ENCODE measurements at places on chromosomes 3 and 15.

- no peak for DNase-seq
Measured at GRCh38 chr3:25367025-25367424, 61.0 kb upstream of the RARB start.

GRCh38 chr15:99174567-99175395, 69.9 kb downstream of the SYNM start:
- DNase-seq, result no peak

GRCh38 chr3:175646865-175647264, 787.7 kb downstream of the NAALADL2 start:
- DNase-seq, result no peak

DNA sequence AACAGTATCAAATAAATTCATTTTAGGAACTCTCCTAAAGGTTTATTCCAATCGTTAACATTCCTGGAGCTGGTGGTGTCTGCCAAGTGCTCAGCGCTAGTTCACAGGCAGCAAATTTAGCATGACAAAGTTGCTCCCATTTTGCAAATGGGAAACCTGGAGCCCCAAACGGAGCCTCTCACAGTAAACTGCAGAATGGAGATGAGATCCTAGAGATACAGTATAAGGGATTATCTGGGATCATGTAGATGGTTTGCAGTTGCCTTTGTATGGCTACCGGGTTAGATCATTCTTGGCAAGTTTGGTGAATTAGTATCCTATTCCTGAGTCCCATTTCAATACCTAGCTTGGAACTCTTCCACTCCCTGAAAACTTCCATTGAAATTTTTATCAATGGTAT, 173.7 kb downstream of the CDIN1 start:
- DNase-seq, result no peak

DNA sequence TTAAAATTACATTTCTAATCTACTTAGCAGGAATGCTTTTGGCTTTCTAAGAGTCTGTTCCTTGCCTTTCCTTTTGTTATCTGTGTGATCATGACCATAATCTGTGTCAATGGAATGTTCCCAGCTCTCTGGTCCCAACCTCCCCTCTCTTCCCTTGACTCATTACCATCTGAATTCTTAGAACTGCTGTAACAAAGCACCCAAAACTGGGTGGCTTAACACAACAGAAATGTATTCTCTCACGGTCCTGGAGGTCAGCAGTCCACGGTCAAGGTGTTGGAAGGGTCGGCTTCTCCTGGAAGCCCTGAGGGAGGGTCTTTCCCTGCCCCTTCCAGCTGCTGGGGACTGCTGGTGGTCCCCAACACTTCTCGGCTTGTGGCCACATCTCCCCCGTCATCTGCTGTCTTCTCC, 81.1 kb downstream of the LRRK1 start:
- no peak for DNase-seq

- DNase-seq, result no peak
Measured at GRCh38 chr3:46660003-46660402, 33.5 kb downstream of the ALS2CL start.

DNA sequence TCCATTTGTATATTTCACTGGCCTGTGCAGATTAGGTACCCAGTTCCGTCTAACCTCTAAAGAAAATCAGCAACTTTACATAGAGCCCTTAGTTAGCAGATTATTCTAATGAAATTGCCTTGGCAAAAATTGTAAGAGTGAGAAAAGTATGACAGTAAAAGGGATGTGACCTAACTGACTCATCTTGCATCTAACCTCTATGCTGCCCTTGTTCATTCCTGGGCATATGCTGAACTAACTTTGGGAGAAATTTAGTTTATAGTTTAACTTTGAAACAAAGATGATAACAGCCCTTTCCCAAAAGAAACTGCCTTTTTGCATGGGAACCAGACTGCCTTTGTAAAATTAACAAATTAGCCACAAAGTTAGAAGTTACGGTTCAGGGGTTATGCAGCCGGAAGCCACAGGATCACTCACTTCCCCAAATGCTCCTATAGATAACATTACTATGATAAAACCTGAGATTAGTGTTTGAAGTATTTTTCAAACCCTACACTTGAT, 839.8 kb upstream of the ALCAM start:
- DNase-seq, result no peak

GRCh38 chr15:47352217-47352616, 365.1 kb upstream of the SEMA6D start:
- DNase-seq, result no peak

GRCh38 chr3:188199386-188199785, 45.4 kb downstream of the LPP start:
- DNase-seq, result no peak

GRCh38 chr3:151918253-151919029, 45.0 kb downstream of the SUCNR1 start:
- no peak for DNase-seq

- no peak for DNase-seq
Measured at GRCh38 chr15:90209591-90209990, 8.5 kb downstream of the SEMA4B start.

- no peak for DNase-seq
Measured at GRCh38 chr15:91473894-91474545, 374.0 kb downstream of the SV2B start.

GRCh38 chr3:119418641-119419040, 44.8 kb downstream of the TMEM39A start:
- no peak for DNase-seq

GRCh38 chr3:124318656-124319055, 326.7 kb upstream of the ROPN1 start:
- DNase-seq, result no peak

DNA sequence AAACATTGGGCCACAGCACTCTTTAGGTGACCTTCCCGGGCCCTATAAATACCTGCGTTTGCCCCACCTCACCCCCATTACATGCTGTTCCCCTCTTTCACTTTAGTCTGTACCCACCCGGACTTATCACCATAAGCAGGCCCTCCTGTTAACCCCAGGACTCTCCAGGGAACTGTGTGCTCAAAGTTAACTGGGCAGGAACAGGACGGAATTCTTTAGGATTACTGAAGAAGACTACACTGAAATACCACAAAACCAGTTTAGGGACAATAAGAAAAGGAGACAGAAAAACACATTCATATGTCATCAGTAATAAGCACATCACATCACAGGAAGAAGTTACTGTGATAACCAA, 45.5 kb downstream of the FSIP1 start:
- no peak for DNase-seq

Measured in Right ventricle myocardium superior (tissue), 1 donor.